NCI-H2227 treated with DMSO at 0.1 percent for 48 hours (cell line): ENCODE measurements at places on chromosomes 12 and 14.
A peak's percentile ranks its signal among the peaks of the same experiment; 100 is the strongest.

DNA sequence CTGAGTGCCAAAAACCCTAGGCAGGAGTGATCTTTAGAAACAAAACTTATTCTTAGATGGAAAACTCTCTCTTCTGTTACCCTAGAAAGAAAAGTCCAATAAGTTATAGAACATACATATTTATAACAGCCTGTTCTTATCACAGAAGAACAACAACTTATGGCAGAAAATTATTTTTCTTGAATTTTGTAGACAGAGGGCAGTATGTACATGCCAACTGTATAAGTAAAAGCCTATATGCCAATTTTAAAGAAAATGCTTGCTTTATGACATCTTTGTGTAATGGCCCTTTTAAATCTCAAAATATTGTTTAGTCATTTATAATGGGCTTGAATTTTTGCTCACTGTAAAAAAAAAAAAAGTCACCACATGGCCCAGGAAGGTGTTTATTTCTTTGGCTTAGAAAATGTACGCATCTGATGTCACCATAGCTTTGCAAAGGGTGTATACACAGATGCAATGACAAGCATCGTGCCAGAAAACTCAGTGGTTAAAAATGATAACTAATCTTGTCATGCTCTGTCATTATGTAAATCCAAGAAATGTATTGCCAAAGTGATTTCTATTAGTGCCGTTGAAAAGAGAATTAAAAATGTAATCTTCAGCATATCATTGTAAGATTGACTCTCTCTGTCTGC lies 38.3 kb upstream of the GRIP1 start:
- DNase-seq: no peak

- DNase-seq: no peak
Observed at GRCh38 chr12:132216354-132216987, 72.2 kb downstream of the NOC4L start.

DNA sequence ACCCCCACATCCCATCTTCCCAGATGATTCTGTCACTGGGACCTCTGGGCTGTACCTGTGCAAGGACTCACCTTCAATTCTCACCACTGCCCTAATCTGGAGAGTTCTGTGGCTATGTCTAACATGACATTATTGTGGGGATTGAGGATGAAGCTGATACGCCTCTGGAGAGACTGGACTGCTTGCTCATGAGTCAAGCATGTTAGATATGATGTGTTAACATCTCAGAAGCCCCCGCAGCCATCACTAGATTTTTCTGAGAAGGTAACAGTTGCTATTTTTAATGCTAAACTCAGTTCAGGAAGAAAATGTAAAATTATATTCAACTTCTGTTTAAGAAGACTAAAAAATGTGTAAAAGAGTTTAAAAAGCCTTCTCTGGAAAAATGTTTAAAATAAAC lies 25.7 kb downstream of the JKAMP start:
- no peak for DNase-seq

DNA sequence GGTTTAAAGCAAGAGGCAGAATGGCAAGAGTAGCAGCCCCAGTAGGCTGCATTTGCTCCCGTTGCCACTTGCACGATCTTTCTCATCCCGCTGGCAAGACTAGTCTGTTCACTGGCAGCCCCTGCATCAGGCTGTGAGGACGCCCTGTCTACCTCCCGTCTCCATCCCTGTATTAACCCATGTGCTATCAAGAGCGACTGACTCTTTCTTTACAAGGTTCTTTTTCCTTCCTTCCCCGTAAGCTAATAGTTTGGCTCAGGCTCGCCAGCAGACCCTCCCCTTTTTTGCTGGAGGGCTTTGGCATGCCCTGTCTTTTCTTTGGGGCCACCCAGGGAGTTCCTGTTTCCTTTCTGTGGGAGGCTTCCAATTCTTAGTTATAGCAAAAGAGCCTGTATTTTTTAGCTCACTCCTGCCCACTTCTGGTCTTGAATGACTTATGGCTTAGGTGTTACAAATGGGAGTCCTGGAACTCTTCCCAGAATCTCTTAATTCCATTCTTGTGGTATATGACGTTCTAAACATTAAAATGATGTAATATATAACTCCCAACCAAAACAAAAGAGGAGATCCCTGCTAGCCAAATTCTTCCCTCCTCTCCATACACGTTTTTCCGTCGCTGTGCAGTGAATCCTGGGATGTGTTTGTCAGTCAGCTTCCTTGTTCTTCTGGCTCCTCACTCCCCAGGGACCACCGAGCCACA lies 149.0 kb downstream of the PRKCH start:
- DNase-seq: peak; percentile 66

DNA sequence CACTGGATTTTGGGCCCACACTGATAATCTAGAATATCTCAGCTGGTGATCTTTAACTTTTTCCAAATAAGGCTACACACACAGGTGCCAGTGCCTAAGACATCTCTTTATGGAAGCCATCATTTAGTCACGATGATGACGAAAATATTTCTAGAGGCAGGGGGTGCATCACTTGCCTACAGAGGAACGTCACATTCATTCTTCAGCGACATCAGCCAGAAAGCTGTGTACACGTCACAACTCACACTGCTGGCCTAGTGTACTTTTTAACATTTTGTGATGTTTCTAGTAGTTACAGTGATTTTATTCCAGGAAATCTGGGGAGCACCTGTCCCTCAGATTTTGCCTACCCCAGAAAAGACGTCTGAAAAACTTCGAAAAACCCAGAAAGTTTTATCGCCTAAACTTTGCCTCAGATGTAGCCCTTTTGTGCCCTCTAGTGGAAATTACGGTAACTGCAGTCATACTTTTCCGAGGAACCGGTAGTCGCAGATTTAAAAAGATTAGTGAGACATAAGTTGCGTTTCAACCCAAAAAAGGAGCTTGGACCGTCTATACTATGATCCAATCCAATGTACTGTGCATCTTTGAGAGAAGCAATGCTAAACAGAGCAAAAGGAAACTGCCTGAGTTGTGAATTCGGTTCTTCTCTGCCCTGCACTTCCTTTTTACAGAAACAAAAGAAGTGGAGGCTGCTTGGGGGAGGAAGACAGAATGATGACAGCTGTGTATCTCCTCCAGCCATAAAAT lies 64.3 kb upstream of the STON2 start:
- DNase-seq: peak; percentile 71

- DNase-seq: no peak
Observed at GRCh38 chr14:68377459-68377858, 415.4 kb downstream of the ZFP36L1 start.

DNA sequence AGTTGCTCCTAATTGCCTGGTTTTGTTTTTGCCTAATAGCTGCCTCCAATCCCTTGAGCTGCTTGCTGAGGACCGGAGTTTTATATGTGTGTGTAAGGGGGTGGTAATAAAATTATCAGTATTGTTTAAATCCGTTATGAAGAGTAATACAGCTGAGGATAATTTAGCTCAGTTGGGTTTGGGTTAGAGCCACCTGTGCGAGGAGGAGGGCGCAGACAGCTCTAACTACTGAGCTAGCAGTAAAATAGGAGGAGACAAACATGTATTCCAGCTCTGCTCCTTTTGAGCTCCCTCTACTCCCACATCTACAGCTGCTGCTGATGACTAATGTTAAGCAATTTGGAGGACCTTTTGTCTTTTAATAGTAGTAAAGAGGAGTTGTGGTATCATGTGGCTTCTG lies 61.5 kb downstream of the SPATS2 start:
- DNase-seq: no peak

GRCh38 chr12:5944688-5945070 lies 380 bp downstream of the ANO2 start:
- no peak for DNase-seq

DNA sequence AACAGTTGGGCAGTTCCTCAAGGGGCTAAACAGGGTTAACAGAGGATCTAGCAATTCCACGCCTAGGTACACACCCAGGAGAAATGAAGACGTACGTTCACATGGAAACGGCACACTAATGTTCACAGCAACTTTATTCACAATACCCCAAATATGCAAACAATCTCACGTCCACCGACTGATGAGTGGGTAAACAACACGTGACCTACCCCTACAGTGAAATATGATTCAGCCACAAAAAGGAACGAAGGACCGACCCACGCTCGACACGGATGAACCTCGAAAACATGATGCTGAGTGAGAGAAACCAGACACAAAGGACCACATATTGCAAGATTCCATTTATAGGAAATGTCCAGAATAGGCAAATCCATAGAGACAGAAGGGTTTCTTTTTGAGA lies 112.7 kb downstream of the NCOR2 start:
- DNase-seq: no peak

- DNase-seq: no peak
Observed at GRCh38 chr14:98162856-98163805, 1108.9 kb downstream of the BCL11B start.

- no peak for DNase-seq
Observed at GRCh38 chr14:101313268-101313667, 248.0 kb upstream of the DIO3 start.
